ENCODE measurements at places on chromosomes 11 and 22.

DNA sequence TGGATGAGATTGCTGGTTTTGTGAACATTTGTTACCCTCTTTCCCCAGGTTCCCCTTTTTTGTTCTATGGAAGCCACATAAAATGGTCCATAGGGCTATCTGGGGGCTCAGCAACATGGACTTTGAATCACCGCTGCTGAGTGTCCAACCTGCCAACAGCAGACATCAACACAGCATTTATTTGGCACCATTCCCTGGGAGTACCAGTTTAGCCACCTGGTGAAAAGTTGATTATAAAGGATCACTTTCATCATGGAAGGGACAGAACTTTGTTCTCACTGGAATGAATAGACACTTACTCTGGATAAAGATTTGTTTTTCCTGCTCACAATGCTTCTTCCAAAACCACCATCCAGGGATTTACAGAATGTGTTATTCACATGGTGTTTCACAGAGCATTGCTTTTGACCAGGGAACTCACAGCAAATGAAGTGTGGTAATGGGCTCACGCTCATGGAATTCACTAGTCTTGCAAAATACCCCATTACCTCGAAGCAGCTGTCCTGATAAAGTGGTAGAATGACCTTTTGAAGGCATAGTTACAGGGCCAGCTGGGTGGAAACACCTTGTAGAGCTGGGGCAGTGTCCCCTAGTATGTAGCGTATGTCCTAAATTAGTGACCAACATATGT is 43.9 kb downstream of the ADM start:
- no peak for DNase-seq
- no peaks in the 10 kb centered on the region for H3K36me3 ChIP-seq
- H3K27ac ChIP-seq, result no peak overlapping the region
- H3K27me3 ChIP-seq, result no peaks in the 10 kb centered on the region
- H3K4me3 ChIP-seq, result no peak overlapping the region

DNA sequence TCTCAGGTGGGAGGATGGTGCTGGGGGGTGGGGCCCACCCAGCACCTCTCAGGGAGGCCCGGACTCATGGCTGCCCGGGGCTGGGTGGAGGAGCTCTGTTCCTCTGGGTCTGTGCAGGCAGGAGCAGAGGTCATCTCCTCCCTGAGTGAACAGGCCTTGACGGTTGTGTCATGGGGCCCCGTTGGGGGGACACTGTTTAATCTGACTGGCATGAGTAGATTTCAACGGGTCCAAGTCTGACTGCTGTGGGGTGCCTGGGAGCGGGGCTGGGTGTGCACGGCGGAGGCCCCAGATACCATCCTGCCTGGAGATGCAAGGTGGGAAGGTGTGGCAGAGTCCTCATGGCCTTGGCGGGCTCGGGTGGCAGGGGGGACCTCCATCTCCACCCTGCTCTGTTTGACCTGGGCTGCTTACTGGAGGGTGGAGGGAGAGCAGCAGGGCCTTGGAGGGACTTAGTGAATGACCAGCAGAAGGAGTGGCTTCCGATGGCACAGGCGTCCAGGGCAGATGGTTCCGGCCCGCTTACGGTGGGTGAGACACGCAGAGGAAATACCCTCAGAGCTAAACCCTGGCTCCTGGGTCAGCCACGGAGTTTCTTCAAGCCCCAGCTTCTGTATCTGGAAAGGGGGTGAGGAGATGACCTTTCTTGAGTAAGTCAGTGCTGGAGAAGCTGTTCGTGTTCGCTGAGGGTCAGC is 48.7 kb downstream of the SMIM38 start:
- no peaks in the 10 kb centered on the region for H3K36me3 ChIP-seq
- H3K27me3 ChIP-seq, result no peaks in the 10 kb centered on the region
- H3K27ac ChIP-seq, result no peak overlapping the region
- no peaks in the 10 kb centered on the region for H3K4me1 ChIP-seq

DNA sequence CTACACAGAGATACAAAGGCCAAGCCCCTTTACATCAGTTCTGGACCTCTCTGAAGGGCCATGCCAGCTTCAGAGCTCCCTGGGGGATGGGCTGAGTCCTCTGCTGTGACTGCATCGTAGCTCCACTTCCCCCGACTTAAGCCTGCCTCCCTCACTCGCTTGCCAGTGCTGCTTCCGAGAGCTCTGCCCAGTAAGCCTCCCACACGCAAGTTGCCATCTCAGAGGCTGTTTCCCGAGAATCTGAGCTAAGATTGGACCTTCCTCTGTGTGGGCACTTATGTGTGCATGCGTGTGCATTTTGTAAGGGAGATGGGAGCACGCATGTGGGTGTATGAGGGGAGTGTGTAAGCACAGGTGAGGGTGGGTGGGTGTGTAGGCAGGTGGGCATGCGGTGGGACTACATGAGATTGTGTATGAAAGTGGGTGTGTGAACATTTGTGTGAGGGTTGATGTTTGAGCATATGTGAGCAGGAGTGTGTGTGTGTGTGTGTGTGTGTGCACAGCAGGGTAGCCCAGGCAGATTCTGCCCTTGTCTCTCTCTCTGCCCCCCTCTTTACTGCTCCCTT is 163.0 kb upstream of the SYT13 start:
- peaks cover 5% of the 10 kb centered on the region for H3K27me3 ChIP-seq
- DNase-seq, result no peak
- no peak overlapping the region for H3K27ac ChIP-seq
- no peak overlapping the region for H3K4me3 ChIP-seq
- no peaks in the 10 kb centered on the region for H3K36me3 ChIP-seq
- no peaks in the 10 kb centered on the region for H3K4me1 ChIP-seq

DNA sequence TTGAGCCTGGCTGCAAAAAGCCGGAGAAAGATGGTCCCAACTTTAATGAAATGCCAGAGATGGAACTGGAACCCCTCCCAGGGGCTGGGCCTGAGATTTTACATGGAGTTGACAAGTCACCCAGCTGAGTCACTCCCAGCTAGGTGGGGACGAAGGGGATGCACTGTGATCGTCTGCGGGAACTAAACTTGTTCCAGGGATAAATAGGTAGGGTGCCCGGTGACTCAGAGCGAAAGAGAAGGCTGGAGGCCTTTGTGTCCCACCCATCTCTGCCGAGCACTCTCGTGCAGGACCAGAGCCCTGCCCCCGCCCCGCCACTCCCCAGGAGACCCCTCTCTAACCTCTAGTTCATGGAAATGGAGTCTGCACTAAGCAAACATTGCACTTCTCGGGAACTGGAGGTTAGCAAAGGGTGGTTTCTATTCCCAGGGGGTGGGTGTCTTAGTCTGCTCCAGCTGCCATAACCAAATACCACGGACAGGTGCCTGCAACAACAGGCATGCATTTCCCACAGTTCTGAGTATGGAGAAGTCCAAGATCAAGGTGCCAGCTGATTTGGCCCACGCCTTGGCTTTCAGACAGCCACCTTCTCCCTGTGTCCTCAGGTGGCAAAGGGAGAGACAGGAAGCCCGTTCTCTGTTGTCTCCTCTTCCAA is 60.7 kb upstream of the FADD start:
- no peaks in the 10 kb centered on the region for H3K36me3 ChIP-seq
- peak overlapping the region; percentile 31 for H3K27ac ChIP-seq
- peak; percentile 67 for DNase-seq
- H3K4me1 ChIP-seq, result peaks cover 29% of the 10 kb centered on the region

- H3K27me3 ChIP-seq, result peaks cover 27% of the 10 kb centered on the region
- no peak overlapping the region for H3K27ac ChIP-seq
- DNase-seq, result no peak
- no peaks in the 10 kb centered on the region for H3K36me3 ChIP-seq
- no peak overlapping the region for H3K4me3 ChIP-seq
These were observed 9.0 kb upstream of the FLRT1 start for GRCh38 chr11:64026575-64027205.

- no peaks in the 10 kb centered on the region for H3K4me1 ChIP-seq
- no peaks in the 10 kb centered on the region for H3K36me3 ChIP-seq
- no peak overlapping the region for H3K27ac ChIP-seq
- no peaks in the 10 kb centered on the region for H3K27me3 ChIP-seq
- no peak for DNase-seq
- H3K4me3 ChIP-seq, result no peak overlapping the region
These were observed 21.8 kb downstream of the OR5AN1 start for GRCh38 chr11:59380263-59381059.

- H3K4me1 ChIP-seq, result no peaks in the 10 kb centered on the region
- no peaks in the 10 kb centered on the region for H3K27me3 ChIP-seq
- H3K36me3 ChIP-seq, result peaks cover 2% of the 10 kb centered on the region
- no peak for DNase-seq
- no peak overlapping the region for H3K27ac ChIP-seq
- no peak overlapping the region for H3K4me3 ChIP-seq
These were observed 38.6 kb downstream of the TMEM135 start for GRCh38 chr11:87076260-87076783.

DNA sequence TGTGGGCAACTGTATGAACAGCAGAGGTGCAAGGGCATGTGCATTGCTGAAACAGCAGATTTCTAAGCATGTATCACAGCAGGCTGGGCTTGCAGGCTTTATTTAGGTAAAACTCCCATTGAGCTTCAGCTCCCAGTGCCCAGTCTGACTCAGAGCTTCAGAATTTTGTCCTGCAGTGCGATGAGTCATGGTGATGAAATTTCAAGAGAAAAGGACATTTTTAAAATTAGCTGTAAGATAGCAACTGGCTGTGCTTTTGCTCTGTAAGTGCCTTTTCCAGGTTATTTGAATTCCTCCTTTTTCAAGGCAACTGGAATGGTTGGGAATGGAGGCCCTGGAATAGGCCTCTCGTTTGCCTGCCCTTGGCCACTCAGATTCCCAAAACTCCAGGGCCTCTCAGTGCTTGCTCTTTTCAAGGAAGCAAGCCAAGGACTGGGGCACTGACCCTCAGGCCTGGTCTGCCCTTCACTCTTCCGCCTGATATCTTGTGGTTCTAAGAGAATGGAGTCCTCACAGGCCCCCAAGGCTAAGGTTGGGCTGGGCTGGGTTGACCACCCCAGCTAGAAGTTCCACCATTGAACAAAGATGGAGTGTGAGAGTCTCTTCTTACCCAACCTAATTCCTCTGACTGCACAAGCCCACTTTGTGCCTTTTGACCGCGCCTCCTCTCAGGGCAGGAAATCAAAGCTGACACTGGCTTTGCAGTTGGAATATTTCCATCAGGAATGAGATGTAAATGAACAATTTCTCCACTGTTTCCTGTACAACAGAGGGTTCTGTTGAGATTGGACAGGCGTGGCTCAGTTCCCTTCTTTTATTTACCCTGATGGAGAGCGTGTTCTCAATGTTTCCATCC is 59.5 kb upstream of the PRSS23 start:
- peak; percentile 82 for DNase-seq
- H3K4me1 ChIP-seq, result peaks cover 56% of the 10 kb centered on the region
- H3K27me3 ChIP-seq, result no peaks in the 10 kb centered on the region
- peak overlapping the region; percentile 96 for H3K27ac ChIP-seq
- H3K36me3 ChIP-seq, result no peaks in the 10 kb centered on the region

DNA sequence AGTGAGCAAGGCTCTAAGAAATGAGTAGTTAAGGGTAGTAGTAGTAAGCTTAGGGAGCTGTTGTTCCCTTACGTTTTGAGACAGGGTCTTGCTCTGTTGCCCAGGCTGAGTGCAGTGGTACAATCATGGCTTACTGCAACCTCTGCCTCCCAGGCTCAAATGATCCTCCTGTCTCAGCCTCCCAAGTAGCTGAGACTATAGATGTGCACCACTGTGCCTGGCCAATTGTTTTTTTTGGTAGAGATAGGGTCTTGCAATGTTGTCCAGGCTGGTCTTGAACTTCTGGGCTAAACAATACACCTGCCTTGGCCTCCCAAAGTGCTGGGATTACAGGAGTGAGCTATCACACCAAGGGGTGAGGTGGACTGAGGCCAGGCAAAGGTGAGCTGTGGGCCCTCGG is 10.0 kb downstream of the SMIM38 start:
- peaks cover 22% of the 10 kb centered on the region for H3K27me3 ChIP-seq
- H3K4me1 ChIP-seq, result peaks cover 11% of the 10 kb centered on the region
- DNase-seq, result no peak
- no peaks in the 10 kb centered on the region for H3K36me3 ChIP-seq

DNA sequence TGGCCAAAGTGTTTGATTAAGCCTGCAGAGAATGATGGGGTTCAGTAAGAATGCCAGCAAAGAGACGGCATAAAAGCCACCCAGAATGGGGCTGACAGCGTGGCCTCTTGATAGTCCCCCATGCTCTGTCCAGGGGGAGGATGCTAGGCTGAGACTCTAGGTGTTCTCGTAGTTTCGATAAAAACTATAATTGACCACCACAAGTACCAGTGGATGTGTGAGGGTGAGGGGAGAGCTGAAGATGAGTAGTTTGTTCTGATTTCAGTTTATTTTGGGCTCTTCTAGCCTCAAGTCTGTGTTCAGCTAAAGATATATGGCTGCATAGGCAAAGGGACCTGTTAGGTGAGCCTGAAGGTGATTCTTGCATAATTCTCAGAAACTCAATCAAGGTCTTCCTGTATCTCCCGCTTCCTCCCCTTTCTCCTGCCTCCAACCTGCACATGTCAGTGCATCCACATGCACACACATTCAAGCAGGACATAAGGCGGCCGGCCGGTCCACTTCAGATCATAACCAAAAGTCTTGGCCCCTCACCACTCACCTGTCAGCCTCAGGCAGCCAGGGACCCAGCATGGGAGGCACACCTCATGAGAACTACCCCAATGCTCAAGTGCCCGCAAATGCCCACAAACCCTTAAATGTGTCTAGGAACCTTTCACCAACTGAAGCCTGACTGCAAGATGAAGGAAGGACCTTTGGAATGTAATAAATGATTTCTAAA is 31.2 kb downstream of the FLI1 start:
- DNase-seq, result no peak
- H3K27ac ChIP-seq, result no peak overlapping the region
- H3K27me3 ChIP-seq, result peaks cover 9% of the 10 kb centered on the region

DNA sequence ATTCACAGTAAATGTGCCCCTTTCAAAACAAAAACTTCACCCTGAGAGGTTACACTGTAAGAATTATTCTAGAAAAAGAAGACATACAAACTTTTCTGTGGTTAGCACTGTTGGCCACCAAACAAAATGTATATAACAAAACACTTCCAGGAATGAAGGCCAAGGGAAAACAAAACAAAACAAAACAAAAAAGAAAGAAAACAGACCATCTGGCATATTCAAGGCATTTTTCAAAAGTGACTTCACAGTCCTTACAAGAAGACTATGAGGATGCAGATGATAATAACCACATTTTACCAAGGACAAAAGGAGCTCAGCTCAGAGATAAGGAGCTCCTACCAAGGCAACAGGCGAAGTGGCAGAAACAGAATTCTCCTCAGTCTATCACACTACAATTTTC is 24.9 kb downstream of the CTSC start:
- peaks cover 24% of the 10 kb centered on the region for H3K4me1 ChIP-seq
- no peak overlapping the region for H3K27ac ChIP-seq
- H3K36me3 ChIP-seq, result peaks cover 11% of the 10 kb centered on the region
- DNase-seq, result no peak
- no peaks in the 10 kb centered on the region for H3K27me3 ChIP-seq

- no peak overlapping the region for H3K4me3 ChIP-seq
- H3K36me3 ChIP-seq, result no peaks in the 10 kb centered on the region
- DNase-seq, result no peak
- H3K27ac ChIP-seq, result no peak overlapping the region
These were observed 5.8 kb upstream of the HBE1 start for GRCh38 chr11:5275369-5276110.
